ENCODE measurements at places on chromosomes 16 and 17.

DNA sequence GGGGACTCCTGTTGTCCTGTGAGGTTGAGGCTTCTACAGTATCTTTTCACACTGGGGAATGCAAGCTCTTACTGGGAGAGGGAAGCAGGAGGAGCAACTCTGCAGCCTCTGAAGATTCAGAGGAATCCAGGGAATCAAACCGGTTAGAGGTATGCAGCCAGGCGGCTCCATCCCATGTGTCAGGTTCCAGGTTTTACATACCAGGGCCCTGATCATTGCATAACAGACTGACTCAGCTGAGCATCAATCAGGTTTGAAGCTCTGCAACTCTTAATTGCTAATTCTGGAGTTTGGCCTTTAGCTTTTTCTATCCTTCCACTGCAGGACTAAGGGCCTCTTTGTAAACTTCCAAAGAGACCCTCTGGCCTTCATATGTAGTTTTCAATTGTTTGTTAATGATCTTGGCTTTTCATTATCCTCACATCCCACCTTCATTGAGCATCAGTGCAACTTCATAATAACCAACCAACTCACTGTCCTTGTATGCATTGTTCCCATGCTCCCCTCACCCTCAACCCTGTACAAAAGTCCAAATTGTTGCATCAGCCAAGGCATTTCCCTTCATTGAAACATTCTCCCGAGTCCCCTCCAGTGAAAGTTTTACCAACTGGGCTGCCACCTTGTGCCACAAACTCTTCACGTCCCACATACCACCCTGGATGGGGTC lies 59.7 kb upstream of the DHX40 start:
- no peak for DNase-seq

- no peak for DNase-seq
Observed at GRCh38 chr17:27315796-27316465, 22.0 kb downstream of the WSB1 start.

GRCh38 chr17:82863941-82864712 lies 24.3 kb upstream of the ZNF750 start:
- DNase-seq = peak; percentile 87

- no peak for DNase-seq
Observed at GRCh38 chr16:11431915-11432465, 86.7 kb downstream of the RMI2 start.

DNA sequence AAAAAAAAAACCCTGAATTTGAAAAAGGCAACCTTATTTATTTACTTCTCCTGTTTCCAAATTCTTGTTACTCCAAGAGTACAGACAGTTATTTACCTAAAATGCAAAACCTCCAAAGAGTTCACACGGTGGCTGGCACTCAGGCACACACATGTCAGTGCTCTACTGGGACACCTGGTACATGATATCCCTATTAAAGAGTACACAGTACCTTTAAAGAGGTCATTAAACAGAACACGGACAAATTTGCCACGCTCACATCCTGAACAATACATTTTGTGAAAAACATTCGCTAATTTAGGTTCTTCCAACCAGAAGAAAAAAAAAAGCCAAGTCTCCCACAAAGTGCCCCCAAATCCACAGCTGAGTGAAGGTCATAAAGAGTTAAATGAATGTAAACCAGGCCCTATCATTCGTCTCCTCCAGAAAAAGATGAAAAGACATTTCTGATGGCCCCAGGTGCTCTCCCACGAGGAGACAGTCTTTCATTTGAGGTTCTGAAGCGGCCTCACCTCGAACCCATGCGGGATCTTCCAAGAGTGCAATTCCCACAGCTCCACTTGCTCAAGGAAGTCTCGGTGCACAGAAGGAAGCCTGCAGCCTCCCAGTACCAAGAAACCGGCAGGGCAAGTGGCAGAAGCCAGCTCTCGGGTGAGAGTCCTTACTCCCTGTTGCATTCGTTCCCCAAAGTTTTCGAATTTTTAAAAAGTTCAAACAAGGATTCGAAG lies 993 bp downstream of the ERN1 start:
- DNase-seq = no peak

- DNase-seq = no peak
Observed at GRCh38 chr16:87086156-87086555, 231.0 kb downstream of the C16orf95 start.

DNA sequence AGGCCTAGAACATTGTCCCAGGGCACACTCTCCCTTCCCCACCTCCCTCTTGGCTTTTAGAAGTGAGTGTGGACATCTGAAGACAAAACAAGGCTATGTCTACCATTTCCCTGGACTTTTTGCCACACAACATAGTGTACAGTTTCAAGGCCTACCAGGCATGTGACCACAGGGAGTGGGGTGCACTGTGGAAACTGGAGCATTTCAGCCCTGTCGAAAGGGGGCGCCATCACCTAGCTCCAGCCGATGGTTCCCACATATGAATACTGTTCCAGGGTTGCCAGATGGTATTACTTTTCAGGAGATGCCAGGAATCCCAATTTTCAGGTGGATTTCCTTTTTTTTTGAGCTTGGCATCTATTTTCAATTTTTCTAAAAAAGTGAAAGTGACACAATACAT lies 140.7 kb downstream of the KATNIP start:
- DNase-seq = peak; percentile 15

- DNase-seq = no peak
Observed at GRCh38 chr17:42188749-42189650, 3.7 kb upstream of the HCRT start.

- no peak for DNase-seq
Observed at GRCh38 chr17:79797492-79798298, 818 bp upstream of the CBX8 start.

DNA sequence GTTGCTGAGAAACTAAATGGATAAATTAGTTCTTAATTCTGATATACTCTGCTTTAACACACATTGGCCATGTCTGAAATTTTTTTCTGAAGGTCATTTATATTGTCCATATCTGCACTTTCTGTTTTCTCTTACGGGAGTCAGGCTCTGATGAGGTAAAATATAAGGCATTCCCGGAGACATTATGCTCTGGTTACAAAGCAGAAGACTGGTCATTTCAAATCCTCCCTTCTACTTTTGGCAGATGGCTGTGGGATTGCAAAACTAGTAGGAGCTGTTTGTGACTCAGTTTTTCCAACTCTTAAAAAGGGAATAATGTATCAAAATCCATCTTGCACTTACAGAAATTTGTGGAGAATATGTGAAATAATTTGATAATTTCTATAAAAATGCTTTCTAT lies 92.2 kb upstream of the CPHXL start:
- no peak for DNase-seq

- DNase-seq = no peak
Observed at GRCh38 chr17:66379544-66379943, 77.1 kb downstream of the PRKCA start.

- peak; percentile 58 for DNase-seq
Observed at GRCh38 chr16:75305364-75306098, 54.1 kb upstream of the BCAR1 start.

Measured in activated naive CD8-positive, alpha-beta T cell treated with anti-CD3 and anti-CD28 coated beads for 36 hours (primary cell).